HTR-8/SVneo (cell line): ENCODE measurements at places on chromosomes 6 and 20.

GRCh38 chr20:25355011-25355595 is 35.5 kb downstream of the ABHD12 start:
- no peak for DNase-seq

GRCh38 chr20:38311091-38311490 is 7.1 kb downstream of the BPI start:
- no peak for DNase-seq

DNA sequence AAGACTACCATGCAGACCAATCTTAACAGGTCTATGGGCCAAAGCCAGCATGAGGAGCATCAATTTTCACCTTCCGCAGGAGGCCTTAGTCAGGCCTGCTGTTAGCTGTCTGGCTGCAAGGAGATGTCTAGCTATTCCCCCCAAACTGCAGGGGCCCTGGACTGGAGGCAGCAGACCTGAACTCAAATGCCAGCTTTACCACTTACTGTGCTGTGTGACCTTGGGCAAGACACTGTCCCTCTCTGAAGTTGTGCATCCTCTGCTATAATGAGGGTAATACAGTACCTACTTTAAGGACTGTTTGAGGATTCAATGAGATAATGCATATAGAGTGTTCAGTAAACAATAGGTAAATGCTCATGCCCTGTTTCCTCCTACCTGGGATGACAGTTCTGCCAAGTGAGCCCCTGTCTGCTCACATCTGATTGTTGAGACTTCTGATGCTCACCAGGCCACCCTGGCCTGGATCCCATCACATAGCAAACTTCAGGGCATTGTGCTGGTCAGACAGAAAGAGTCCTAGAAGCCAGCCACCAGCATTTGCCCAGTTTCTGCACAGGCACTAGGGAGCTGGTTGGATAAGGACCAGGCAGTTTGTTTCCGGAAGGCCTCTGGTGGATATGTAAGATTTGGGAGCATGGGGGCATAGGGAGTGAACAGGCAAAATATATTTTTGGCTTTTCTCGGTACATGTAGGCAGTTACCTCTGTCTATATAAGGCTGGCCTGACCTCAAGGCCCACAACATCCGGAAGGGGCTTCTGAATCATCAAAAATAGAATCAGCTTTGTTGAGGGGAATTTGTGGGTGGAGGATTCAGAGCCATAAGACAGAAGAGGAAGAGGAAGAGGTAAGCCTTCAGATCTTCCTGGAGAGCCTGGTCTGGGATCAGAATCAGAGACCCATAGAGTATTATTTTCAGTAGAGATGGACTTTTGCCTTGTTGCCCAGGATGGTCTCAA is 2.3 kb upstream of the OCSTAMP start:
- DNase-seq, result no peak

GRCh38 chr6:991192-991591 is 298.3 kb upstream of the EXOC2 start:
- no peak for DNase-seq

- DNase-seq, result no peak
These were observed 557.5 kb upstream of the NOX3 start for GRCh38 chr6:156013155-156013554.

DNA sequence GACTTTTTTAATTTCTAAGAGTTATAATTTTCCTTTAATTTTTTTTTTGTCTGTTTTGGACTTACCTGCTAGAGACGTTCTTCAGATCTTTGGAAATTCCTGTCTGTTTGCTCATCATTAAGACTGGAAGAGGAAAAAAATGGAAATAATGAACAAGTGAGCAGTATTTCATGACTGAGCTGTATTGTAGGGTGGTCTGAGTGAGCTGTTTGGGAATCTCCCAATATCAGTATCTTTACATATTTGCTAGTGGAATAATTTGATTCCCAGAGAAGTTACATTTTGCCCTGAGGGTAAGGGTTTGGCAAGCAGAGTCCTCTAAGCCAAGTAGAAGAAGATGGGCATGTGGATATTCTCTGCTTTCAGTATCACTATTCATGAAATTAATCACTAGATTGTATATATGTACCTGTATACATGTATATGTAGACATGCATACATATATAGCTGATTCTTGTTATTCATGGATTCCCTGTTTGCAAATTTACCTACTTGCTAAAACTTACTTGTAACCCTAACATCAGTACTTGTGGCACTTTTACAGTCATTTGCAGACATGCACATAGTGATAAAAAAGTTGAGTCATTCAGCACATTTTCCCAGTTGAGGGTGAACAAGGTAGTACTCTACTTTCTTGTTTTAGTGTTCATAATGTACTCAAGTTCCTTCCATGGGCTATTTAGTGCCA is 13.5 kb downstream of the ZC2HC1B start:
- no peak for DNase-seq

- no peak for DNase-seq
These were observed 97.7 kb downstream of the SLC16A10 start for GRCh38 chr6:111184827-111185532.

- no peak for DNase-seq
These were observed 142.1 kb upstream of the MLN start for GRCh38 chr6:33945931-33946330.

DNA sequence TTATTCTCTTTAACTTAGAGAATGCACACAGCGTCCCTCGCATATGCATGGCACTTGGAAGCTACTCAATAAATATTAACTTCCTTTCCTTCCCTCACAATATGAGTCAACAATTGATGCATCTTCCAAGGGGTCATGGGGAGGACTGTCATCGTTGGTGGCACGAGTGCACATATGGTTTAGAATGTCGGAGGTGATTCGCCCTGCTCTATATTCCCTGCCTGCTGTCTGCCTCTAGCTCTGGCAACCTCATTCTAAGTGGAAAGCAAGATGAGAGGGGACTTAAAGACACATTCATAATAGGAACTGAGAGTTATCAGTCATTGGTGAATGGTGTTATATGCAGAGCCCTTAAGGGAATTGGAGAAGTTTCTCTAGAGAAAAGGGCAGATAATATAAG is 44.6 kb downstream of the MAK start:
- DNase-seq, result no peak

DNA sequence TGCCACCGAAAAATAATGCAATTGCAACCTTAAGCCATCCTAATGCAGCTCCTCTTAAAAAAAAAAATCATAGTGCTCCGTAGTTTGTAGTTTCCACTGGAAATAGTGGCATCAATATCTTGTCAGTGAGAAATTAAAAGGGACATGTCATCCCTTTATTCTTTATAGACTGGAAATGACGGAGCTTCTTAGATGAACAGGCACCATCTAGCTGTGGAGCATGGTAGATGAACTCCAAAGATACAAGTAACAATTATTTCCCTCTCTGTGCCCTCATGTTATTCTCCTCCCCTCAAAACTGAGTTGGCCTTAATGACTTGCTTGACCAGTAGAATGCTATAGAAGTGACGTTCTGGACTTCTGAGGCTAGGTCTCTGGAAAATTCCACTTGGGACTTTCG is 268.1 kb upstream of the SPTLC3 start:
- no peak for DNase-seq

DNA sequence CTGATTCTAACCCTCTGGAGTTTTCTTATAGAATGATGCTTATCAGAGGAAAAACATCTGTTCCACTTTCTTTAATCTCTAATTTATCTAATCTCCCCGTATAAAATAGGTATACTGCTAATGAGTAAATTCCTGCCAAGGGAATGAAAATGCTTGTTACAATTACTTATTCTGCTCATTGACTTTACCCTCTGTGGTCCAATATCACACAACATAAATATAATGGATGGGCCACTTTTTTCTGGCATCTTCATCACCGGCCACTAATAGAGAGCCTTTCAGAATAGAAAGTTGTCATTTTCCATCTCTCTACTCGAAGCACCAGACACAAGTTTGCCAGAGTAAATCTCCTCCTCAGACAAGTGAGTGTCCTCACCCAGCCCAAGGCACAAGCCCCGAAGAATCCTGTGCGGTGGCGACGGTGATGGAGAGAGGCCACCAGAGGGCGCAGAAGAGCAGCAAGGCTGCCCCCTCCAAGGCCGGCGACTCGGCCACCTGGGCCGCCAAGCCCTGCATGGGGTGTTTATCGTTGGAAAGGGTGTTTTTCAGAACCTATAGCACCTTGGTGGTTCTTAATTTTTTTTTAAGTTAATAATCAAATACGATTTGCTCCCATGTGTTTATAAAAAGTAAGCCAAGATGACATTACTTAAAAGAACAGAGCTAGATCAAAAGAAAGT is 212.9 kb upstream of the ARID1B start:
- peak; percentile 66 for DNase-seq

DNA sequence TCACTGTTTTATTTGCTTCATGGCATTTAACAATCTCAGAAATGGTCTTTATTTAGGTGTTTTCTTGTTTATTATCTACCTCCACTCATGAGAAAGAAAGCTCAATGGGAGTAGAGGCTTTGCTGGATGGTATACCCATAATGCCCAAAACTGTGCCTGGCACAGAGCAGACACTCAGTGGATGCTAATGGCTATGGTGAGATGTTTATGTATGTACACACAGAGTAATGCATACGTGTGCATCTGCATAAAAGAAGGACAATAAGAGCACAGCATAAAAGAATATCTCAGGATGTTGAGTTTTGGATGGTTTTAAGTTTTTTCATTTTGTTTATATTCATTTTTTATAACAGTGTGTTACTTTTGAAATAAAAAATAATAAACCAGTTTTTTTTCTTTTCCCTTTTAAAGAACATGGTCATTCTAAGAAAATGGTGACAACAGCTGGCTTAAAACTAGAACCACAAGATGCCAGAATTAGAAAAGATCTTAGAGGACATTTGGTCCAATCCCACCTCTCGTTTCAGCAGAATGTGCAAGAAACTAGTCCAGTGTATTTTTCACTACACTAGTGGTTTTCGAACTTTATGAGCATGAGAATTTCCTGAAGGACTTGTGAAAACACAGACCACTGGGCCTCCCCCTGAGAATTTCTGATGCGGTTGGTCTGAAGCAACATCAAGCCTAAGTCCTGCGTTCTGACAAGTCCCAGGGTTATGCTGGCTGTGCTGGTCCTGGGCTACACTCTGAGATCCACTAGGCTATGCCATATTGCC is 131.9 kb downstream of the FYN start:
- DNase-seq, result no peak

DNA sequence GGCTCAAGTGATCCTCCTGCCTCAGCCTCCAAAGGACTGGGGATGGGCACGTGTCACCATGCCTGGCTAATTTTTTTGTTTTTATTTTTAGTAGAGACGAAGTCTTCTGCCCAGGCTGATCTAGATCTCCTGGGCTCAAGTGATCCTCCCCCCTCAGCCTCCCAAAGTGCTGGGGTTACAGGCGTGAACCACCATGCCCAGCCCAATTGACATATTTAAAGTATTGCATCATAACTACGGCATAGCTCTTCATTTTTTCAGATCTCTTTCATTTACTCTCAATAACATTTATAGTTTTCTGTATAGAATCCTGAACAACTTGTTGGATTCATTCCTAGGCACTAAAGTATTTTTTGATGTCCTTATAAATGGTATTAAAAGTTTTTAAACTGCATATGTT is 13.0 kb downstream of the SERPINB1 start:
- no peak for DNase-seq

DNA sequence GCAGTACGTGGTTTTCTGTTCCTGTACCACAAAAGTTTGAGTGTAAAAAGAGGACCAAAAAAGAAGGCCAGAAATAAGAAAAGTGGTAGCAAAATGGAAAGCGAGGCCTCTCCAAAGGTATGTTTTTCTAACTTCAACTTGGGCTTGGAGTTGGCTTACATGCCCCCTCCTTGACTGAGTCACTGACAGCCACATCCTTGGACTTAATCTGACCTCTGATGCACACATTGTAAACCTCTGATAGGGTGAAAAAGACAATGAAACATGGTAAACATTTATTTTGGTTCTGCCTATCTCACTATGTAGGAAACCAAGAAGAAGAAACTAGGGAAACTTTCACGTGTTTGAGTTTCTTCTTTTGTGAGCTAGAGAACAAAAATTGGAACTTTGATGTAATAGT is 503.2 kb upstream of the ID4 start:
- peak; percentile 45 for DNase-seq

GRCh38 chr6:14444295-14444972 is 326.9 kb downstream of the CD83 start:
- DNase-seq, result no peak

- no peak for DNase-seq
These were observed 12.7 kb downstream of the DYNLRB1 start for GRCh38 chr20:34528921-34529297.

GRCh38 chr6:77205936-77206335 is 257.4 kb downstream of the HTR1B start:
- no peak for DNase-seq

GRCh38 chr6:3750317-3751076 is 1.0 kb downstream of the PXDC1 start:
- DNase-seq, result peak; percentile 63

DNA sequence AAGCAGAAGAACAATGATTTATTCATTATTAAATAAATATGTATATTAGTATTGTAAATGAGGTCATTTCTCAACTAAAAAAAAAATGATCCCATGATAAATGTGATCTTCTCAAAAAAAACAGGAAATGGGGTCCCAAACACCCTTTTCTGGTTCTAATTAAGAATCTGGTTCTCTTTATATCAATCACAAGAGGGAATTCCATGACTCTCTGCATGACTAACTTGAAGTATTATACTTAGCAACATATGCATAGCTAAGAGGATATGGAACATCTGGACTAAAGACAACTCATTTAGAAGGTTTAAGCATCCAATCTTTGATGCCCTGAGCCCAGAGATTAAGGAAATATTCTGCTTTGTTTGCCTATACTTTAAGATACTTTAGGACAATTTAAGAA is 89.7 kb upstream of the EMILIN3 start:
- no peak for DNase-seq

- no peak for DNase-seq
These were observed 66.8 kb downstream of the TBC1D7 start for GRCh38 chr6:13261464-13261994.

DNA sequence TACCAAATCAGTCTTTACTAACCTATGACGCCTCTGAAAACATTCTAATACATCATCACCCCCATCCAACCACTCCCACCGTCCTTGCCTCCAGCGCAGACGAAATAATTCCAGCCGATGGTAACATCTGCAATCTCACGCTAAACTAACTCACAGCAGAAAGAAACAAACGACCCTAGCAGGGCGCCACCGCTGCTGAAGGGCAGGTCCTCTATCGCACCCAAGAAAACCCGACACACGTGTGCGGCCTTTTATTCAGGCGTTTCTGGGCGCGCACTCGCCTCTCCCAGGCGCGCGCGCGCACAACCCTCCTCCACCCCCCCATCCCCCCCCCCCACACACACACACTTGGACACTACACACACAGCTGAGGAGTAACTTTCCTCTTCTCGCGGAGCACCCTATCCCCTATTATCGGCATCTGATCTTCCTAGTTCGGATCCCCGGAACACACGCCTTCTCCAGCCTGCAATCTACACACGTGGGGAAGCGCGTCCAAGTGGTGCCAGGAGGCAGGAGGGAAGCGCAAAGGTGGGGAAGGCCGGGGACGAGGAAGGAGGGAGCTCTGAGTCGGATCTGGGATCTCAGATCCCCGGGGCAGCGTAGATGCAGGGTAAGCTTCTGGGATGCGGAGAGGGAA is 1.4 kb downstream of the GFOD1 start:
- peak; percentile 45 for DNase-seq

- no peak for DNase-seq
These were observed 61.0 kb downstream of the KIF6 start for GRCh38 chr6:39664173-39664572.
